NCI-H526 (cell line): ENCODE measurements at places on chromosomes 3 and 15.

GRCh38 chr15:42160136-42160535 lies 3.7 kb upstream of the PLA2G4F start:
- DNase-seq, result no peak

DNA sequence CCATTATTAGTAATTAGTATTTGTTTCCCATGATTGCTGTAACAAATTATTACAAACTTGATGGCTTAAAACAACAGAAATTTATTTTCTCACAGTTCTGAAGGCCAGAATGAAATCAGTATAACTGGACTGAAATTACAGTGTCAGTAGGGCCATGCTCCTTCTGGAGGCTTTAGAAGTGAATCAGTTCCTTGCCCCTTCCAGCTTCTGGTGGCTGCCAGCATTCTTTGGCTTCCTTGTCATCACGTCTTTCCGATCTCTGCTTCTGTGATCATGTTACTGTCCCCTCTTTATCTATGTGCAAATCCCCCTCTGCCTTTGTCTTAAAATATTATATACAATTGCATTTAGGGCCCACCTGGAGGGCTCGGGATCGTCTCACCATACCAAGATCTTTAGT lies 92.0 kb downstream of the FOXB1 start:
- no peak for DNase-seq

DNA sequence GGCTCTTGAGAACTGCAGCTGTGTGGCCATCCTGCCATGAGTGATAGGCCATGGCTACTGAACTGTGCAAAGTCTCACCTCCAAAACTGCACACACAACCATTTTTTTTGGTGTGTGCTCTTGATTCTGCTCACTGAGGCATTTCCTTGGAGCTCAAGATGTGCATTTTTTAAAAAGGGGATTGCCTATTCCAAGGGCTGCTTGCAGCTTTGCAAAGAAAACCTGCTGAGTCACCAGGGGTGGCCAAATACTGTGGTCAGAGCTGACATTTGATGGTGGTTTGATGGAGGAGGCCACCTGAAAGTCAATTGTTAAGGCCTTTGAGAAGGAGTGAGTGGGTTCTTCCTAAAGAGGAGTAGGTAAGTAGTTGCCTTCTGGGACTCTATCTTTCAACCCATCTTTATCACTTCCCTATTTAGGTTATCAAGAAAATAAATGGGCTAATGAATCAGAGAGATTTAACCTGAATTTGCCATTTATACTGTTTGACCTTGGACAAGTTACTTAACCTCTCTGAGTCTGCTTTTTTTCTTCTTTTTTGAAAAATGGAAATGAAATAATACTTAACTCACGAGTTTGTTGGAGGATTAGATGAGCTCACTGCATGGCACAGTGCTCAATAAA lies 87.9 kb downstream of the CHST2 start:
- no peak for DNase-seq

DNA sequence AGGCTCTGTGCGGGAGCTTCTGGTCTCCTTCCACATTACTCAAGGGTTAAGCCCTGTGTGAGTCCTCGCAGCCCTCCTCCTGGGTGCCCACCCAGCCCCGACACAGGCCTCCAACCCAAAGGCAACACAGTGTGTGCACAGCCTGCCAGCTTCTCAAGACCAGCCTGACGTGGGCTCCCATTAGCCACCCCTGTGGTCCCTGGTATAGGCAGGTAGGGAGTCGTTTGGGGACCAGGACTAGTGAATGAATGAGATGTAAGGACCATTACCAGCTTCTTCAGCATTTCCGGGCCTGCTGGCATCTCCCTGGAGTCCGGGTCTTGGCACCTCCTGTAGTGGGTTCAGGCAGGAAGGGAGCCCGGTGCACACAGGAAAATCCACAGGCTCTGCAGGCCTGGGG lies 20.2 kb upstream of the PLXNA1 start:
- DNase-seq, result no peak

DNA sequence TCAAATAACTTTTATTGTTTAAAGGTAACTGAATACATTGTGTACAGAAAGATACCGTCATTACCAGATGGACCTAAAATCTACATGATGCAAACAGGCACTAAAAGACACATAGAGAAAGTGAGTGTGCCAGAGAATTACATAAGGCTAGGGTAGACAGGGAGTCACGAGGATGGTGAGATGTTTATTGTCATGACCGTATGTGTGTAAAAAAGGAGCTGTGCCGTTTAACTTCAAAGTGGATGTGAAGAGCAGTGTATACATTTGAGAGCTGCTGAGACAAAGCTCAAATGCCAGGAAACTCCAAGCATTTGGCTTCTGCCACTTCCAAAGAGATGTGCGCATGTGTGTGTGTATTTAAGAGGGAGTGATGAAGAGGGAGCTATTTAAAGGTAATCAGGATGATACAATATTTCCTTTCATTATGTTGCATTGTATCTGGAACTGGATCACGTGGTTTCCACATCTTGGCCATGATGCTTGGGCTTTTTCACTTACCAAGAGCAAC lies 51.4 kb upstream of the IGF1R start:
- peak; percentile 29 for DNase-seq

DNA sequence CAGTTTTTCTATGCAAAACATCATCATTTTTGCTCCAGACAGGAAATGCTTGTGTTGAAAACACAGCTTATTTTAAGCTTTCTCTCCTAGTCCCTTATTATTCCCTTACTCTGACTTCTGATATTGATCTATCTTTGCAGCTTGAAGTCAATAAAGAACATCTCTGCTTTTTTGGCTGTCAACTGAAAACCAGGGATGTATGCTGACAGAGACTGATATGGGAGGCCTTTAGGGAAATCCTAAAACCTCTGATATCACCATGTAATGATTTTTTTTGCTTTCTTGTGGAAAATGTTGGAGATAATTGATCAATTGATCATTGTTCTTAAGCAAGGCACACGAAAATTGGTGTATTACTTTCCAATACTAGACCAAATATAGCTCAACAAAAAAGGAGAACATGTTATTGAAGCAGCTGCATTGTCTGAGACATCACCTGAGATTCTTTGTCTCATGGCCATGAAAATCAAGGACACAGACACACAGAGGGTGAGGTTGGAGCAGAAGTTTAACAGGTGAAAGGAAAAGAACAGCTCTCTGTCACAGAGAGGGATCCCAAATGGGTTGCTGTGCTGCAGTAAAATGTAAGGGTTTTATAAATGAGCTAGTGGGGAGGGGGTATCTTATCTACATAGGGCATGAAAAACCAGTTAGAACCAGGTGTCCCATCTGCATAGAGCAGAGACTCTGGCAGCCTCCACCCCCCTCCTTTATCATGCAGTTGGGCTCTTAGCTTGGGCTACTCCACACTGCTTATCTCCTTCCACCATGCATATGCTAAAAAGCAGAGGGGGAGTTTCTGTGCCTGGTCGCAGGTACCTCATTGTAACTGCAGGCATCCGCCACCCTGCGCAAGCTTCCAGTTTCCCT lies 17.0 kb upstream of the SENP7 start:
- no peak for DNase-seq

- DNase-seq, result no peak
Measured at GRCh38 chr3:119025171-119025795, 9.4 kb downstream of the IGSF11 start.

DNA sequence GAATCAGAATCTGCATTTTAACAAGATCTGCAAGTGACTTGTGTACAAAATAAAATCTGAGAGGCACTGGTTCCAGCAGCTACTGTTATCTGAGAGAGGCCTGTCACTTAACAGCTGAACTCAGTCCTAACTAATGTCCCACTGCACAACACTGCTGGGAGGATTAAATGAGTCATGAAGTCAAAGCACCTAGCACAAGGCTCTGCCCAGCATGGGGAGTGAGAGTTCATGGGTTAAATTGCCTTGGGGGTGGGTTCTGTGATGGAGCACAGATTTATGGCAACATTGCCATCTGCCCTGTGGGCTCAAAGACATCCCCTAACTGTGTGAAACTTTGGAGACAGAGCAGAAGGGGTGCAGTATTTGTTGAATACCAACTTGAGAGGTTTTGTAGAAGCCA lies 250.9 kb downstream of the PLCL2 start:
- DNase-seq, result no peak
